ENCODE measurements at places on chromosomes 6 and 20. TPM values are rescaled to one million over a fixed set of nuclear protein-coding genes. Genes with fewer than 3 reads are reported as not detected.

DNA sequence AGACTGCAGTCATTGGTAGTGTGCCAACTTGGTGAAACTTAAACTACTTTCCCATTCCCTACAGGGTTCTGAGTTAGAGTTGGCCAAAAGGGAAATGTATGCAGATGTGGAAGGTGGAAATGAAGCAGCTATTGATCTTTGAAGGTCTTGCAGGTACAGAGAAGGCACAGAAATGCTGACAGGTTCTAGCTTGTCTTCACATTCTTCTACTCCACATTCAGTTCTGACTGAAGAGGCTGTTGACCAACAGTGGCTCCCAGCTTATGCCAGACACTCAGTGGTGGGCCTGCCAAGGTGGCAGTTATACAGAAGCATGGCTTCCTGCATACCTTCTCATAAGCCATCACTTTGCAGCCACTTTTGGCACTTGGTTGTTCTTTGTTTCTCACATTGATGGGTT is 423.9 kb downstream of the CDC5L start:
- DNase-seq: no peak

DNA sequence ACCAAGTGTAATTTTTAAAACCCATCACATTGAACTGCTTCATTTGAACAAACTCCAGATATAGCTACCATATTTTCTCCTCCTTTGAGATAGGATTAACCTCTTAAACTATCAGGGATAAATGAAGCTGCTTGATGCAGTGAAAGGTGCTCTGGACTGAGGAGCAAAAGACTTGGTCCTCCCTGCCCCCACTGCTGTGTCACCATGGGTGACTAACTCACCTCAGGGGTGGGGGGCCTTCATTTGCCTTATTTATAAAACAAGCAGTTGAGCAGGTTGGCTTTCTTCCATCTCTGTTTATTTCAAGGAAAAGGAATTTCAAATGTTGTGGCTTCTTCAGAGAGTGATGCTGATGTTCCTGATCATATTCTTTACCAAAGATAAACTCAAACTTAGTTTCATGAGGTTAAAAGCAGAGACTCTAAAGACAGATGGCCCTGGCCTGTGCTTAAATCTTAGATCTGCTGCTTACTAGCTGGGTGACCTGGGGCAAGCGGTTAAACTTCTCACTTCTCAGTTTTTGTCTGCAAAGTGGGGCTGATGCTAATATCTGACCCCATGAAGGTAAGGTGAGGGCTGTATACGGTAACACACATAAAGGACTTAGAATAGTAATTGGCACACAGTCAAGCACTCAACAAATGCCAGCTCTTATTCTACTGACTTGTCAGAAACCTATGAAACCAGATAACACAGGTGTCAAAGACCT is 50.5 kb downstream of the FHL5 start:
- DNase-seq: no peak

GRCh38 chr6:37381579-37381978 is 27.8 kb downstream of the RNF8 start:
- no peak for DNase-seq

DNA sequence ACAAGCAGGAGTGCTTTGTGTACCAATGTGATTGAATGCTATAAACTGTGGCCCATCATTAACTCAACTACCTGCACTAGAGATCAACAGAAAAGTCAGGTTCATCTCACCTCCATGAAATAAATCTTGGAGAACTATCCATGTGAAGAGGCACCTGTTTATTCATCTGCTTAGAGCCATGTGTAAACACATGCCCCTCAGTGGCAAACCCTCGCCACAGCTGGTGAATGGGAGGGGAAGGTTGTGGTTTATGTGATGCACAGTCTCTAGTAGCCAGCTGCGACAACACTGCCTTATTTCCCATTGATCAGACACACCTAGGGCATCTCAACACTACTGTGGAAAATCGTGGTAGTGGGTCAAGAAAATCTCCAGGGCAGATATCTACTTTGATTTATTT is 640.2 kb downstream of the PTPRT start:
- no peak for DNase-seq

GRCh38 chr6:147508042-147508865 is at the start of gene SAMD5:
SAMD5 (plus strand) TSS chr6:147508690; CDS start chr6:147508929, 239 bp downstream.
- DNase-seq: no peak

DNA sequence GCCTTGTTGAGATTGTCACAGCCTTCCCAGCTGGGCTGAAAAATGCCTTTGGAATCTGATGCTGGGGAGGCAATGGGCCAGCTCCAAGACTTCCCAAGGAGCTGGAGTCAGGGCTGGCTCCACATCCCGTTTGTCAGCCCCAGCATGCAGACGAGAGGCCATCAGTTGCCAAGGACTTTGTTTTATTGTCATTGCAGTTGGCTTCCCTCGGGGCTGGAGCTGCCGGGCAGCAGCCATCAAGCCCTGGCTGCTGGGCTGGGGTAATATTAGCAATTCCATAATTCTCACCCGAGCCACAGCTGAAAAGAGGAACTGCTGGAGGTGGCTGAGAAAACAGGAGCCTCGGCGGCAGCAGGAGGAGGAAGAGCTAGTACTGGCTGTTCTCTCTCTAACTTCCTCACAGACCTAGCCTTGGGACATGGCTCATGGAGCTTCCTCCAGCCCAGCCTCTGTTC is 182.5 kb downstream of the CDC5L start:
- DNase-seq: no peak

GRCh38 chr20:15814911-15815310 is 758.3 kb downstream of the KIF16B start:
- DNase-seq: no peak

DNA sequence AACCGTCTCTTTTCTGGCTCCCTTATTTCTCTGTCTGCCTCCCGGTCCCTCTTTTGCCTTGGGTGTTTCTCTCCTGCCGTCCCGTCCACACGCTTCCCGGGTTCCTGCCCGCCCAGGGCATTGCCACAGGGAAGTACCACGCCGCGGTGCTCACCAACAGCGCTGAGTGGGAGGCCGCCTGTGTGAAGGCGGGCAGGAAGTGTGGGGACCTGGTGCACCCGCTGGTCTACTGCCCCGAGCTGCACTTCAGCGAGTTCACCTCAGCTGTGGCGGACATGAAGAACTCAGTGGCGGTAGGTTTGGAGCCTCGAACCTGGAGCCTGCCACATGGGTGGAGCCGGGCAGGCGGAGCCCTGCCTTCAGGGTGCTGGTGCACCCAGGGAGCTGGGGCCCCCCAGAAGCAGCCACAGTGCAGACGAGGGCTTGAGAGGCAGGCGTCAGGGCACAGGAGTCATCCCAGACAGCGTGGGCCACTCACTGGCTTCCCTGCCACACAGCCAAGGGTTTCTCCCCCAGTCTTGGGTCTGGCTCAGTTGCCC is 21.3 kb downstream of the NPEPL1 start:
- DNase-seq: no peak

DNA sequence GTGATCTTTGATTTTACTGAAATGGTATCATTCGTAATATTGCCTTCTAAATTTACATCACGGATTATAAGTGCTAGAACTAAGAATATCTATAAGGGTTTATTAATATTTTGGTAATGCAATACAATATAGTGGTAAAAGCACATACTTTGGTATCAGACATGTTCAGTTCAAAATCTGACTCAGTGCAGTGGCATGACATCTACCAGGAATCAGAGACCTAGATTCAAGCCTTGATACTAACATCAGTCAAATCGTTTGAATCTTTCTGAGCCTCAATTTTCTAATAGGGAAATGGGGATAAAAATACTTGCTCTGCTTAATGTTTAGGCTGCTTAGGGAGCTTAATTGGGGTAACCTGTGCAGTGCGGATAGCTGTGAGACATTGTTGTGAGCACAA is 488.0 kb downstream of the BCKDHB start:
- DNase-seq: no peak

ENTPD6 gene
- total RNA-seq: 62.4 TPM

RUNX2 gene
- 11.7 TPM for total RNA-seq
